HuH-7 (cell line): ENCODE measurements at places on chromosomes 4 and X.

GRCh38 chrX:38438321-38438720 lies 85.9 kb downstream of the OTC start:
- peak; percentile 6 for DNase-seq

GRCh38 chrX:15416133-15416993 lies 32.1 kb upstream of the VEGFD start:
- DNase-seq, result no peak

DNA sequence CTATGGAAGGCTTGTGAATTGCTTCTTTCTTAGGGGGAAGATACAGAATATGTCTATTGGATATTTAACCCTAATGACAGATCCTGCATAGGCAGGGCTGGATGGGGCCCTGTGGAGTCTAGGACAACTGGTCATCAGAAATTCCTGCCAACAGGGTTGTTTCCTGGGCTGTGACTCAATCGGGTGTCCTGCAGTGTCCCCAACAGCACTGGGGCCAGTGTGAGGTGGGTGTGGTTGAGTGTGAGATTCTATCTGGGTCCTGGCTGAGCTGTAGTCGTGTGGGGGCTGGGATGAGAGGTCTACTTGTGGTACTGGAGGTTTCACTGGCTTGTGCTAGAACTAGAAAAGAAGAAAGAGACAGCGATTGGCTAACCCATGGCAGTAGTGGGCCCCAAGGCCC lies 87.3 kb upstream of the WDR1 start:
- DNase-seq, result no peak

DNA sequence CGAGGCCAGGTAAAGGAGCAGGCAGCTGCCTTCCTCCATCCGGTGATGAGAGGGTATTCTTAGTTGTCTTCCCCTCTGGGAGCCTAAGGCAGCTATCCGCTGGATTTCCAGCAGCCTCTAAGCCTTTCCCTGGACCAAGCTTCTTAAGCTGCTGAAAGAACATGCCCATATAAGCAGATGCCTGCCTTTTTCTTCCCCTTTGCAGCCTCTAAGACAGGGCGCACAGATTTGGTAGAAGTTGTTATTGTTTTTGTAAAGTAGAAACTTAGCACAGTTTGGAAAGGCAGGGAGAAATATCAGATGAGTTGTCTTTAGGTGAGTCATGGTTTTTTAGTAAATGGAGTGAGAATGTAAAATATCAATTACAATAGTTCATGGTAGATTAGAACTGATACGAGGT lies 210.8 kb downstream of the ARHGAP10 start:
- DNase-seq, result no peak

DNA sequence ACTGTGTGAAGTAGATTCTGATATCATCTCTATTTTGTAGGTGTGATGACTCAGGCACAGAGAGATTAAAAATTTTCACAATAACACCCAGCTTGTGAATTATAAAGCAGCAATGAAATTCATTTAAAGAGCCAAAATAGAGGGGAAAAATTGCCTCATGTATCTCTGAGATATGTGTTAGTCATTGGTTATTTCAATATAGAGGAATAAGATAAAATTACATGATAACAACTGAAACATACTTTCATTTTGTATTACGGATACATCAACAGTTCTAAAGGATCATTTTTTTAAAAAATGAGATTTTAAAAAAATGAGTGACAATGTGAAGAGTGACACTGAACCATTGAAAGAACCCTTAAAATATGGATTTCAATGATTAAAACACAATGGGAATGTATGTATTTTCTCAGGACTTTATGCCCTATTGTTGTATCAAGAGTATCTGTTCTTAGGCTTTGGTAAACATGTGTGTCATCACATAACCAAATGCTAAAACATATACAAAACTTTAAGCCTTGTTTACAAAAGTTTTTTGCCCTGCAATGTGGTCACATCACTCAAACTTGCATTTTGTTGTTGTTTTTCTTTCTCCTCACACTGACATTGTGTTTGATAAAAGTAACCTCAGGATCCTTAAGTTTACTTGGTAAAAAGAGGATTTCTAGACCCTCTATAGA lies 221.3 kb downstream of the ANTXR2 start:
- no peak for DNase-seq

GRCh38 chr4:22859318-22859717 lies 166.6 kb downstream of the GBA3 start:
- DNase-seq, result no peak

- no peak for DNase-seq
Measured at GRCh38 chrX:21816136-21816535, 23.3 kb upstream of the MBTPS2 start.

DNA sequence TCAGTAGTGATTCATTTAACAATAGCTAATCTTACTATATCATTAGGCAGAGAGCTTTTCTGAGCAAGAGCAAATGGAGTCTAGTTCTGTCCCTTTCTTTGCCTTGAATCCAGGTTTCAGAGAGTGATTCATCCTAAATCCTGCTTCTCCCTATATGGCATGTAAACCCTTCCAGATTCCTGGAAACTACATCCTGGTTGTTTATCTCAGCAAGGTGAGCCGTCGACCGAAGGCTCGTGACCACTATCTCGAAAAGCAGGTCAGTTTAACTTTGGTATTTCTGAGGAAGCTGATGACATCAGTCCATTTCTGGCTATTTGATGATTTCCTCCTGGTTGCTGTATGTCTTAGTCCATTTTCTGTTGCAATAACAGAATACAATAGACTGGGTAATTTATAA lies 40.7 kb upstream of the ERVMER34-1 start:
- no peak for DNase-seq

GRCh38 chr4:26377328-26378311 lies 56.8 kb downstream of the RBPJ start:
- DNase-seq, result no peak

- peak; percentile 26 for DNase-seq
Measured at GRCh38 chr4:47668810-47669408, 169.0 kb downstream of the CORIN start.

- no peak for DNase-seq
Measured at GRCh38 chr4:176287546-176287945, 18.5 kb upstream of the ASB5 start.

- DNase-seq, result no peak
Measured at GRCh38 chr4:7156328-7156727, 36.0 kb upstream of the SORCS2 start.

DNA sequence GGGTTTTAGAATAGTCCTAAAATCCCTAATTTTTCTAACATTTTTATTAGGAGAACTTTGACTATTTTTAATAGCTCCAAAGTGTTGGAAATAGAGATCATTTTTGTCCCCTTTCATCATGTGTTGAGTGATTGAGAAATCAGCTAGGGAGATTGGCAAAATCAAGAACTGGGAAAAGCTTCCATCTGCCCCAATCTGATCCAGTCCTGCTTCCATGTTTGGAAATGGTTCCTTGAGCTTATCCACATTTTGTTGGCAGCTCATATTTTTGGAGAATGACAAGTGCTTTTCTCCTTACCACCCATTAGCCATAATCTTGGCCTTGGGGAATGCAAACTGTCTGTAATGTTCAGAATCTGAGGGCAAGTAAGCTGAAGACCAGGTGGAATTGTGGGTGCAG lies 73.9 kb downstream of the SYNPO2 start:
- DNase-seq, result no peak

- DNase-seq, result no peak
Measured at GRCh38 chr4:4853371-4853823, 6.1 kb upstream of the MSX1 start.

- DNase-seq, result no peak
Measured at GRCh38 chr4:113452868-113453620, 308.5 kb downstream of the CAMK2D start.

GRCh38 chr4:52110171-52110570 lies 59.1 kb downstream of the SPATA18 start:
- DNase-seq, result no peak

GRCh38 chrX:133523081-133523487 lies 107.8 kb upstream of the GPC4 start:
- DNase-seq, result no peak

DNA sequence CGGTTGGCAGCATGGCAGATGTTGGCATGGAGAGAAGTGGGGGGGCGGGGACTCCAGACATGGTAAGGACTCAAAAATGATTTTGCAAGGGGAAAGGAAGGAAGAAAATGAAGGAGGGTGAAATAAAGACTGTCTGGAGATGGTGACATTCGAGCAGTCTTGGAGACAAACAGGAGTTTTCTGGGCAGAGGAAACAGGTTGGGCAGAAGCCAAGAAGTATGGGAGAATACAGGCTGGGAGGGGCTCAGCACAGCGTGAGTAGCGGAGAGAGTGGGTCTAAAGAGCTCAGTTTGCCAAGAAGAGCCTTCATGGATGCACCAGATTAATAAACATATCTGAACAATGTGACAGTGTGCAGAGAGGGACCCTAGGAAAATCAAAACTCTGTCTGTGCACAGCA lies 13.3 kb upstream of the CRMP1 start:
- no peak for DNase-seq

DNA sequence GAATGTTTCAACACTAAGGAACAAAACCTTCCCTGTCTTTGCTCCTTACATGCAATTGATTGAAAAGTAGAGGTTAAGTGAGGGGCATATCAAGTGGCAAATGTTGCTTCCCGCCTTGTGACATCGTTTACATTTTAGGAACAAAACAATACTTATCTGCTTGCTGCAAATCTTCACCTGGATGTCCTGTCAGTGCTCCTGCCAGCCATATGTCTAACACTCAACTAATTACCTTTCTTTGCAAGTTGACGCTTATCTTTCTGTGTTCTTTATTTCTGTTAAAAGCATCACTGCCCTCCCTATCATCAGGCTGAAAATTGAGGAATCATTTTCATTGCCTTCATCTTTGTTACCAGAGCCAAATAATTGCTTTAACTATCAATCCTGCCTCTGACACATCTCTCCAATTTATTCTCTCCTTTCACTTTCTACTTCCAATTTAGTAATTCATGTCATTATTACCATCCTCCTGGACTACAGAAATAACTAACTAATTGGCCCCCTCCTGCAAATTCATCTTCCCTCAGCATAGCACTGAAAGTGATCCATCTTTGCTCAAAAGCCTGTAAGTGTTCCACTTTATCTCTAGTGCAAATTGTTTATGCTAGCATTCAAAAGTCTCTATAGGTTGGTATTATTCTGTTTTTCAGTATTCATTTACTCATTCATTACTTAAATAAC lies 298.7 kb upstream of the ATOH1 start:
- DNase-seq, result no peak

- DNase-seq, result no peak
Measured at GRCh38 chr4:56958111-56958517, 19.3 kb downstream of the NOA1 start.

- peak; percentile 8 for DNase-seq
Measured at GRCh38 chrX:24259544-24260240, 54.2 kb downstream of the SUPT20HL2 start.

DNA sequence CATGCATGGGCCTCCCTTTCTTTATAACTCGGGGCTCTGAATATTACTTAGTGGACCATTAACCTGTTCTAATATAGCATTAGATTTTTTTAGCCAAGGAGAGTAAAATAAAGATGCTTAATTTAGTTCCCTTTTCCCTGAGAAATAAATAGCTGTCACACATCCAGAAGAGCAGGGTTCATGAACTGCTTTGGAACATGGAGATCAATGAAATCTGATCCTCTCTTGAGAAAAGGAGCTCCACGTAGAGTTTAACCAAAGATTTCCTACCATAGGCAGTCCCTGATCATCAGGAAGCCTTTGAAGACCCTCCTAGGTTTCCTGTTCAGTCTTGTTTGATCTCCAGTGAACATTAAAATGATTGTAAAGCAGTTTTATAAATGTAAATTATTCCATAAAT lies 8.5 kb upstream of the PCDH19 start:
- no peak for DNase-seq

GRCh38 chr4:153146031-153146430 lies 58.2 kb upstream of the TRIM2 start:
- no peak for DNase-seq

- DNase-seq, result peak; percentile 4
Measured at GRCh38 chr4:175253184-175253902, 335.2 kb downstream of the ADAM29 start.

DNA sequence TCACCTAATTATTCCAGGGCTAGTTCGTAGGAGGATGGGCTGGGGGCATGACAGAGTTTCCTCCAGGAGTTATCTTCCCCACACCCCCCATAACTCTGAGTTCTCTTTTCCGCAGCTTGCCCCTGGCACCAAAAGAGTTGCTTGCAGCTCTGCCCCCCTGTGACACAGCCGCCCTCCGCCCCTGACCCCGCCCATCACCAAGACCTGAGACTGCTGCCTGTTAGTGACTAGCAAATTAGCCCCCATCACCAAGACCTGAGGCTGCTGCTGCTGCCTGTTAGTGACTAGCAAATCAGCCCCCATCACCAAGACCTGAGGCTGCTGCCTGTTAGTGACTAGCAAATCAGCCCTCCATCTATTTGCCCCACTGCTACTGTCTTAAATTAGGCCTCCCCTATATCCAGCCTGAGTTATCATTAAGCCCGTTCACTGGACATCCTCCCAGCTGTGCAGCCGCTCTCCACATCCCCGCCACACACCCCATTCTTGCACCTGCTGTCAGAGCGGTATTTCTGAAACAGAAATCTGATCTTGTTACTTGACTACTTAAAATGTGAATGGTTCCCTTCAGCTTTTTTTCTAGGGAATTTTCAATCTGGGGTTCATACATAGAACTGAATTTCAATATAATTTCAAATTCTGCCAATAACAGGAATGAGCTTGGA lies 1.5 kb upstream of the PAPSS1 start:
- peak; percentile 18 for DNase-seq

DNA sequence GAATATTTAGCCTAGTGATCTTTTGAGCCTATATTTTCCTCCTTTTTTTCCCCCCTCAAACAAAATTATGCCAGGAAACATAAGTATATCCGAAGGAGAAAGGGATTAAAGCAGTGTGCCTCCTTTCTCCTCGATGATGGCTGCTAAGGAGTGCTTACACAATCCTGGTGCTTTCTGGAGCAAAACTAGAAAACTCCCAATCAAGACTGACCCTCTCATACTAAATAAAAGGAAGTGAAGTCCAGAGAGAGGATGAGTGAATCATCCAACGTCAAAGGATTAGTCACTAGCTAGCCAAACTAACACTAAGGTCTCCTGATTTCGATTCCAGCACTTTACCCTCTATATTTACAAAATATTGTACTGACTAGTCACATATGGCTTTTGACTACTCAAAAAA lies 146.8 kb downstream of the PPP3CA start:
- no peak for DNase-seq

DNA sequence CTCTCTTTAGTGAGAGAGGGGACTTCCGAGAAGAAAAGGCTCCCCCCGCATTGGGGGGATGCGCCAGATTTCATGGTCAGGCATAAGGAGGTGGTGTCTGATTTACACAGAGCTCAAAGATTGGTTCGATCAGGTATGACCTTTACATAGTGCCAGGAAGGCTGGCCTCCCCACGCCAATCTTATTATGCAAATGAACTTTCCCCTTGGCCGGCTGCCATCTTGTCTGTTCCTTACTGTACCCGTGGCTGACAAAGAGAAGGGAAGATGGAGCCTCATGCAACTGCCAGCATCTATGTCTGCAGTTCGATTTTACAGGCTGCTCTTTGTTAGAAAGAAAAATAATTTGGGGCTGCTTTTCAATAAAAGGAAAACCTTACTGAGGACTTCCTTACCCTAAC lies 197.2 kb downstream of the GPM6A start:
- no peak for DNase-seq

DNA sequence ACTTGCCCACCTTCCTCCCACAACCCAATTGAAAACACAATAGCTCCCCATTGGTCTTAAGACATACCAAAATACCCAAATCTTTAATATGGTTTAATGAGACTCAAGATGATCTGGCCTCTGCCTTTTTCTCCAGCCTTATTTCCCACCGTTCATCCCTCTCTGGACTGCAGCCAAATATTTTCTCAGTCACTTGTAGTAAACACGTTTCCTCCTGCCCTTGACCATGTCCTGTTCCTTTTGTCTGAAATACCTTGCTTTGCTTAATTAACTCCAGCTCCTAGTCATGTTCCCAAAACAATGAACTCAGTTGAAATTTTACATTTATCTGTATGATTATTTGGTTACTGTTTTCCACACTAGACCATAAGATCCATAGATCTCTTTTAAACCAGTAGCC lies 8.4 kb upstream of the NUP54 start:
- no peak for DNase-seq
